NCI-H510A (cell line): ENCODE measurements at places on chromosomes 2 and 18.

DNA sequence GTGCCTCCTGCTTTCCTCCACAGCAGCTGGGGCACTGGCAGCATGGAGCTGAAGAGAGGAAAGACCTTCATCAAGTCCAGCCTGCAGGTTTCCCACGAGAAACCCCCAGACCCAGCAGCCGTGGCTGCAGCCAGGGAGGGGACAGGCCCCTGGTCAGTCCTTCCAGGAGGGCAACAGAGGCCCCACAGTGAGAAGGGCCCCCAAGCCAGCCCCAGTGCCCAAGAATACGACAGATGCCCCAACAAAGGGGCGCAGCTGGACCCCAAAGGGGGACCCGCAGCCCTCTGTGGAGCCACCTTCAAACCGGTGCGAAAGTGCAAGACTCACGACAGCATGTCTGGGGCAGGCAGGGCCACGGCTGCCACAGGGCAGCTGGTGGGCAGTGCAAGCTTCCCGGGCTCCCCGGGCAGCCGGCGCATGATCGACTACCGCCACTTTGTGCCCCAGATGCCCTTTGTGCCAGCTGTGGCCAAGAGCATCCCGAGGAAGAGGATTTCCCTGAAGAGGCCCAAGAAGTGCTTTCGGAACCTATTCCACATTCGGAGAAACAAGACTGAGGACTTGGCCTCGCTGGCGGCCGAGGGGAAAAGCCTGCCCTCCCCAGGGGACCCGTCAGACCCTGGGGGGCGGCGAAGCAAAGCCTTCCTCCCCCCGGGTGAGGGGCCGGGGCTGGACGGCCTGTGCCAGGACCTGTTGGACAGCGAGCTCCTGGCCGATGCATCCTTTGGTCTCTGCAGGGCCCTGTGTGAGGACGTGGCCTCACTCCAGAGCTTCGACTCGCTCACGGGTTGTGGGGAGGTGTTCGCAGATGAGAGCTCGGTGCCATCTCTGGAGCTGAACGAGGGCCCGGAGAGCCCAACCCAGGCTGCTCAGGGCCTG lies 6.9 kb downstream of the AMER3 start:
- DNase-seq, result no peak

- DNase-seq, result peak; percentile 98
Measured at GRCh38 chr18:34158881-34159690, 65.6 kb downstream of the NOL4 start.

DNA sequence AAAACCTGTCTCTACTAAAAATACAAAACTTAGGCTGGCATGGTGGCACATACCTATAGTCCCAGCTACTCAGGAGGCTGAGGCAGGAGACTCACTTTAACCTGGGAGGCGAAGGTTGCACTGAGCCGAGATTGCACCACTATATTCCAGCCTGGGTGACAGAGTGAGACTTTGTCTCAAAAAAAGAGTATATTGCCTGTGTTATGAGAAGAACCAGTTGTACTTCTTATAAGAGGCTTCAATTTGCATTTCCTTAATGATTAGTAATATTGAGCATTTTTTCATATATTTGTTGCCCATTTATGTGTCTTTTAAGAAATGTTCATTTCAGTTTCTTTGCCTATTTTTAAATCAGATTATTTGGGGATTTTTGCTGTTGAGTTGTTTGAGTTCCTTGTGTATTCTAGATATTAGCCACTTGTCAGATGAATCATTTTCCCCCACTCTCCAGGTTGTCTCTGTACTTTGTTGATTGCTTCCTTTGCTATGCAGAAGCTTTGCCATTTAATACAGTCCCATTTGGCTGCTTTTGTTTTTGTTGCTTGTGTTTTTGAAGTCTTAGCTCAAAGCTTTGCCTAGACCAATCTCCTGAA lies 75.8 kb upstream of the LRPPRC start:
- DNase-seq, result no peak

- DNase-seq, result no peak
Measured at GRCh38 chr2:26758790-26759321, 5.2 kb upstream of the SLC35F6 start.

DNA sequence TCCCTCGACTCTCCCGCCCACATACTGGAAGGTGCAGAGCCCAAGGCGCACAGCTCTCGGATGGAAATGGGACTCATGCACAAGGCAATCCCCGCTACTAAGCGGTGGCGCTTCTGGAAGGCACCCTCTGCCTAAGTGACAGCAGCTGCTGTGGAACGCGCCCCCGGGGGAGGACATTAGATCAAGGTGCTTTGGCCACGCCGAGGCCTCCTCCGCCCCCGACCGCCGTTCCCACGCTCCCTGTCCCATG lies 202 bp downstream of the MCEE start:
- peak; percentile 76 for DNase-seq

GRCh38 chr2:10196110-10196892 lies 73.8 kb downstream of the RRM2 start:
- no peak for DNase-seq

GRCh38 chr2:147824620-147825019 lies 20.2 kb upstream of the ACVR2A start:
- DNase-seq, result no peak

GRCh38 chr2:24336811-24337210 lies 23.5 kb downstream of the ITSN2 start:
- DNase-seq, result no peak

DNA sequence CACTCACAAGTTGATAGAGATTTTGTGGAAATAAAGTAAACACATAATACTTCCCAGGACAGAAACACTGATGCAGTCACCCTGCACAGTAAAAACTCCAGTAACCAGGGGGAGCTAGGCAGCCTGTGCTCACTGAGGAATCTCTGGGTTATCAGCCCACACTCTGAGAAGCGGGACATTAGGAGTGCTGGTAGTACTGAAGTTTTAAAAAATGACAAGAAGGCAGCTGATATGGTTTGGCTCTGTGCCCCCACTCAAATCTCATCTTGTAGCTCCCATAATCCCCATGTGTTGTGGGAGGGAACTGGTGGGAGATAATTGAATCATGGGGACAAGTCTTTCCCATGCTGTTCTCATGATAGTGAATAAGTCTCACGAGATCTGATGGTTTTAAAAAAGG lies 31.4 kb downstream of the KCTD1 start:
- no peak for DNase-seq

DNA sequence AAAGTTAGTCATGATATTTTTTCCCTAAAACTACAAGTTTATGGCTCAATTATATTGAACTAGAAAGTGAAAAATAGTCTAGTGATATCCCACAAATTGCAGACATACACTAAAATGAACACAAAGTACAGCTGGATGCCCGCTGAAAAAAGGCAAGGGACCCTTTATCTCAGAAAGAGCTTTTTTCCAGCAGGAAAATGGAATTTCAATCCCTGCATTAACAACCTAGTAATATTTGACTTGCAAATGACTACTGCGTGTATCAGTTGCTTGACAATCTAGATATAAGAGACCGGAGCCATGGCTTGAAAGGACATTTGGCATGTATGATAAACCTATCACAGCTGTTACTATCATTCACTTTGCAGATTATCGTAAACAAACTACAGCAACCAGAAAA lies 49.1 kb downstream of the LRPPRC start:
- no peak for DNase-seq

DNA sequence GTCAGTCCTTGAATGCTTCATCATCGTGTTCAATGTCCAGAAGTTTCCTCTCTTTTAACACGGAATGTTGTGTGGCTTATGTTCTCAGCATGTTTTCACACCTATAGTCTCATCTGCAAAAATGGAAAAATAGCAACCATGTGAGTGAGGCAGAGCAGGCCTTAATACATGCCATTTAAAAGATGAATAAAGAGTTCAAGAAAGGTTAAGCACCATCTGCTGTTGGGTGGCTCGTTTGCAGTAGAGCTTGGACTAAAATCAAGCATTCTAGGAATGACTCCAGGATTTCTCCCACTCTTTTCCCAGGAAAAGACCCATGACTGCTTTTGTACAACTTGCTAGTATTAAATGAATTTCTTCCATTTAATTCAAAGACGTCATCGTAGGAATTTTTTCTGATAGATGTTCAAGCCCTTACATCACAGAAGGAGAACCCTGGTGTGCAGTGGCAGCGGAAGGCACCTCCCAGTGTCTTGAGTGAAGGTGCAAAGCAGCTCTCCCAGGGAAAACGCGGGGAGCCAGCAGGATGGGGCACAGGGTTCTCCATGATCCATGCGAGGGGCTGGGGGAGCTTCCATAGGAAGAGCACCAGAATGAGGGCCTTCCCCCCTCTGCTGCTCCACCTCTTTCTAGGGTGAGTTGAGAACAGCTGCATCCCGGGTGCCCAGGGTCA lies 9.6 kb downstream of the DCDC2C start:
- no peak for DNase-seq

GRCh38 chr2:66432801-66433694 lies 1.9 kb upstream of the MEIS1 start:
- DNase-seq, result peak; percentile 94

DNA sequence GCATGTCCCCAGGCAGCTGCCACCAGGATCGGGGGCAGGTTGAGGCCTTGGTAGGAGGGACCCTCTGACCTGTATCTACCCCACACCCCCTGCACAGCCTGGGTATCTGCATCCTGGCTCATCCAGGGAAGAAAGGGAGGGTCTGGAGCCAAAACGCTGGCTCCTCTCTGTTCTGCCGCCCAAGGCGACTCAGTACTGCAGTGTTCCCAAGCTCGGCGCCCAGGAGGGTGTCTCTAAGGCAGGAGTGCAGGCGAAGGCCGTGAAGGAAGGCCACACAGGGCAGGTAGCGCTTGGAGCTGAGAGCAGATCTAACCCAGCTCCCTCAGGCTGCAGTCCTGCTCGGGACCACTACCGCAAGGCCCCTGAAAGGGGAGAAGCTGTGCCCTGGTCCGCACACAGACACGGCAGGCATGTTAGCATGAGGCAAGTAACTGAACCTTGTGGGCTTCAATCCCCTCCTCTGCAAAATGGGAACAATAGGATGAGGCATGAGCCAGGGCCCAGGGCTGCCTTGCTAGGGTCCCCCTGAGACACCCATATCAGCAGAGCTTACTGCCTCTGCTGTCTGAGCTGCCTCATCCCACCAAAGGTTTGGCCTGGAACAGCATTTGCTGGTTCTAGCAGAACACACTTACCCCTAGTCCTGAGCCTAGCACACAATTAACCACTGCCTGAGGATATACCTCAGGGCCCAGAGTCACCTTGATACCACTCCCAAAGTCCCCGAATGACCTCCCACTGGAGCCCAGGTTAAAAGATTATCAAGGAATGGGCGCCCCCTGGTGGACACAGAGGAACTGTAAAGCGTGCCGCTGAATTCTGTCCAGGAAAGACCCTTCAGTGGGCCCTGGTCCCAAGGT lies 6.5 kb downstream of the PTMA start:
- DNase-seq, result peak; percentile 86

DNA sequence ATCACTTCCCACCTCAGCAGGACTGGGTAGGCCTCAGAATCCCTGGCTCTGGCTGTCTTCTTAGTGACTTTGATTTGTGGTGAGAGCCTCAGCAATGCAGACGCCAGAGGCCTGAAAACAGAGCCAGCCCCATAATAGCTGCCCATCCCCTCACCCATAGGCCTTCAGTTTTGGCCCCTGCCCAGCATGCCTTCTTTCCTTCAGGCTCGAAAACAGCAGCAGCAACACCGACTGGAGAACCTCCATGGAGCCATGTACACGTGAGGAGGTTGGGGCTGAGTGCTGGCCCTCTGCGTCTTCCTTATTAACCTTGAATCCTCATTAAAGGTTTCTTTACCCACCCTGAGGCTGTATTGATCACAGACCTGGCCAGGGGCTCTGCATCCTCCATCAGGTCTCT lies 1.7 kb downstream of the RNF181 start:
- no peak for DNase-seq

DNA sequence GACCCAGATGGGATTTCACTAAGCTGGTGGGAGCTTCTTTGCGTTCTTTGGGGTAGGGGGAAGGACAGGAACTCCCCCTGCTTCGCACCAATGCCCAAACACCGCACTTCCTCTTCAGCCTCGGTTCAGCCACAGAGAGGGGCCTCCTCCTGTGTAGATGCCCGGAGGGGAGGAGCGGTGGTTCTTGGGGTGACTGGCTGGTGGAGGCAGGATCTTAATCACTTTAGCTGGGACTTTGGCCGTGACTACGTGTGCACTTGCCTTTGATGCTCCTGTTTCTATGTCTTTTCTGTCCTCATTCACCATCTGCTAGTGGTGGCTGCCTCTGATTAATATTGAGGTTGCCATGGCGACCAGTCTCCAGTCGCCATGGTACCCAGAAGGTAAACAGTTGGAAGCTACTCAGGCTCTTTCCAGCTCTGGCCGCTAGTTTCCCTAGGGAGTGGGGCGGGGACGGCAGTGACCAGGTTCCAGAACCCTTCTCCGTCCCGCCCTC lies 1.9 kb downstream of the CNGA3 start:
- DNase-seq, result no peak
